ENCODE measurements at places on chromosomes 4 and X.
A peak's percentile ranks its signal among the peaks of the same experiment; 100 is the strongest.

DNA sequence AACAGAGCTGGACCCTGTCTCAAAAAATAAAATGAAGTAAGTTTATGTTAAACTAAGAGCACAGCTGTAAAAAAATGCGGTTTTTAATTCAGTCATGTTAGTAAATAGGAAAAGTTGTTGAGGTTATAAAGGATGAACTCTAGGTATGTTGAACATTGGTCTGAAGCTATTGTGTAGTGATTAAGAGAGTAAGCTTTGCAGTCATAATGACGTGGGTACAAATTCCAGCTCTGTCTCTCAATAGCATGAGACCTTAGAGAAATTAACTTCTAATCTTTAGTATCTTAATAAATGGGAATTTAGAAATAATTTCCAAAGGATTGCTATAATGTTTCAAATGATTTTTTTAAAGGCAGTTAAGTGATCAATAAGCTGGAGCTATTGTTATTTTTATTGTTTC is 2.9 kb upstream of the YTHDC1 start:
- DNase-seq: no peak

GRCh38 chrX:122238801-122239200 is 945.3 kb upstream of the GRIA3 start:
- no peak for DNase-seq

DNA sequence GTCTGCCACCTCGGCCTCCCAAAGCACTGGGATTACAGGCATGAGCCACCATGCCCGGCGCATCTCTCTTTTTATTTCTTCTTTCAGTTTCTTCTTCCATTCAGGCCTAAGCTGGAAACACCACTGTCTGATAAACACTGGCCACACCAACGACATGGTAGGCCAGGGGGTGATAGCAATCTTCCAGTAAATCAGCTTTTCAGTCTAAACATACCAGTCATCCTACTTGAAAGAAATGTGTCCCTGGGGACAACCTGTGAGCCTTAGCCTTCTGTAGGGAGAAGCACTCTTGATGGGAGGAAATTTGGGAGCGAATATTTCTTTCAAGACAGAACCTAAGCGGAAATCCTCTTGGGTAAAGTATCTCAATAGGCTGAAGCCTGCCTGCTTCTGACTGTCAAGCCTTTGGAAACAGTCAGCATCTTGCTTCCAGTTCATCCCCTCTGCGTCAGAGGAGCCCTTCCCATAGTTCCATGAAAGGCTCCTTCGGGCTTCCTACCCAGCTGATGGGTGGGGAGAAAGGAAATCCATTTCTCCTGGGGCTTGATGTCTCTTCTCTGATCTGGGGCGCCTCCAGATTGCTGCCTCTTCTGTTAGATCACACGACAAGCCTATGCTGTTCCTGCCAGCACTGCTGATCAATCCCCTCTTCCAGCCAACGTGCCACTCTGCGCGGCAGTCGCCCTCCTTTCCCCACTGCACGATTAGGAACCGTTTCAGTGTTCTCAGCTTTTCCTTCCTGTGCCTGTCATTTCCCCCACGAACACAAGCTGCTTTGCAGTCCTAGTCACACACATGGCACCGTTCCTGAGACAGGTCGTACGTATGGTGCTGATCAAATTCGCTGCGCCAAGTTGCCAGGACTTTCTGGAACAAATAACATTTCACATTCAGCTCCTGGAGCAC is 49.5 kb upstream of the CBR4 start:
- no peak for DNase-seq

- no peak for DNase-seq
These were observed at the start of gene ERVMER34-1 for GRCh38 chr4:52750819-52751486. ERVMER34-1 (minus strand) TSS chr4:52751425; CDS start chr4:52745520, 5,905 bp downstream.

- DNase-seq: no peak
These were observed 133.4 kb upstream of the TTC29 start for GRCh38 chr4:147078875-147079658.

DNA sequence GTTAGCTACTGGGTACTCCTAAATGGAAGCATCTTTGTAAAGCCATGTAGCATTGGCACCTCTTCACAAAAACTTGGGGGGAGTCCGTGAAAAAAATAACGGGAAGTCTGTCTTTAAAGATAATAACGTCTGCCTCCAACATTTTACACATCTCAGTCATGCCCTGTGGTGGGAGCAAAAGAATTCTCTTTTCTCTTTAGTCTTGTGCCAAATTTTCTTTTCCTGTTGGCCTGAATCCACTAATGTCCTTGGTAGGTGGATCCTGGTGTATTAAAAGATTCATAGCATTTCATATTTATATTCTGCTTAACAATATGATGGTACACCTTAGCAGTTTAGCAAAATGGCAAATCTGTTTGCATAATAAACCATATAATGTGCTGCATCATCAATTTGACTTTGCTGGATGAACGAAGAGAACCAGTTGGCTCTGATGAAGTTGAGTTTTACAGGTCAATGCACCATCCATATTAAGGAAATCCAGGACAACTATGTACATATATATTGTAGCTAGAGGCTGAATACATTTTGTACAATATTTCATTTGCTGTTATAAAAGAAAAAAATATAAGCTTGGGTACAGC is 746.4 kb upstream of the MAGEB2 start:
- no peak for DNase-seq

GRCh38 chr4:48103483-48104139 is 30.4 kb downstream of the TXK start:
- no peak for DNase-seq

GRCh38 chrX:34918856-34919255 is 23.7 kb upstream of the FAM47B start:
- peak; percentile 75 for DNase-seq

DNA sequence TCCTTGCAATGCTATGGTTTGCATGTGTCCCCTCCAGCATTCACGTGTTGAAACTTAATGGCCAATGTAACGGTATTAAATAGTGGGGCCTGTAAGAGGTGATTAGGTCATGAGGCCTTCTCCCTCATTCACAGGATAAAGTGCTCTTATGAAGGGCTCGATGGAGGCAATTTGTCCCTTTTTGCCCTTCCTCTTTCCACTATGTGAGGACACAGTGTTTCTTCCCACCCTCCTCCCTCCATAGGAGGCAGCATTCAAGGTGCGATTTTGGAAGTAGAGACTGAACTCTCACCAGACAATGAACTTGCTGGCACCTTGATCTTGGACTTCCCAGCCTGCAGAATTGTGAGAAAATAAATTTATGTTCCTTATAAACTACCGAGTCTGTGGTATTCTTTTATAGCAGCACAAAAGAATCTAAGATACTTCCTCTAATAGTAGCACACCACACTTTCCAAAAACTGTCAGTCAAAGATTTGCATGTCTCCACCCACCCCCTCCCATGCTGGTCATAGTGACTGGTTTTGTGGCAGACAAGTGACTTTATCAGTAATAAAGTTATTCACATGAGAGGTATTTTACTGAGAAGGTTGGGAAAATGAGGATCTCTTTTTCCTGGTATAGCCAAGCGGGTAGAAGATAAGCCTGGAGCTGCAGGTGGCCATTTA is 113.5 kb upstream of the TTC29 start:
- DNase-seq: no peak

- DNase-seq: no peak
These were observed 97.8 kb downstream of the DOCK11 start for GRCh38 chrX:118593407-118593806.

DNA sequence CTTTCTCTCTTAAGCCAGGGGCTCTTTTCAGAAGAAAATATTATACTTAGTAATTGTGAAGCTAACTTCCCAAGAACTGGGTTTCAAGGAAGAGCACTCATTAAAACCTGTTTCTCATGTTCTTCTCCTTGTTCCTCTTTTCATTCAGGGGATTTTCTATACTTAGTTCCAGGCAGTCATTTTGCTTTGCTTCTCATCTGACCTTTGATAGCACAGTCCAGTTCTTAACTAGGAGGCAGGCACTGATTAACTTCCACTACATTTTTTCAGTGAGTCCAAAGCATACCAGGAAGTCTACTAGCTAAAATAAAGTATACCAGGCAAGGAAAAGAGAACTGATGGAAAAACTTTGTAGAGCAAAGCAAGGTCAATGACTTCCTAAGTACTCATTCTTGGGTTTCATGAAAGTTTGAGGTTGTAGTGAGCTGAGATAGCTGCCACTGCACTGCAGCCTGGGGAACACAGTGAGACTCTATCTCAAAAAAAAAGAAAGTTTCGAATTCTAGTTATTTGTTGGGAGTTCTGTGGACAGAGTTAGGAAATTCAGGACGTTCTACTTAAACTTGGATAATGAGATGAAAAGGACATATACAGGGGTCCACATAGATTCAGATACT is 190.1 kb upstream of the HS3ST1 start:
- DNase-seq: no peak

- DNase-seq: no peak
These were observed 121.2 kb upstream of the MID1 start for GRCh38 chrX:10741550-10741949.

DNA sequence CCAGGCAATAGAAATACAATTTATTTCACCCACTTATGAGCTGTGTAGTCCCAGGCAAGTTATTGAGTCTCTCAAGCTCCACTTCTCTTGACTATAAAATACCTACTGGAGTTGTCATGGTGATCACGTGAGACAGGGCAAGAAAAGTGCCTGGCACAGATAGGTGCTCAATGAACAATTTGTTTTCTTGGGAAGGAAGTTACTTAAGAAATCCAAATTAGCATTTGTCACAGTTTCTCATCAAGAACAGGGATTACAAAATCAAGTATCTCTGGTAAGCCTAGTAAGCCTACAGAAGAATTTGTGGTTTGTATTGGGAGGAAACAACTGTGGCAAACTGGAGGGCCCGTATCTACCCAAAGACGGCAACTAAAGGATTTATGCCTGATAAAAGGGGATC is 37.5 kb upstream of the RASGEF1B start:
- no peak for DNase-seq

DNA sequence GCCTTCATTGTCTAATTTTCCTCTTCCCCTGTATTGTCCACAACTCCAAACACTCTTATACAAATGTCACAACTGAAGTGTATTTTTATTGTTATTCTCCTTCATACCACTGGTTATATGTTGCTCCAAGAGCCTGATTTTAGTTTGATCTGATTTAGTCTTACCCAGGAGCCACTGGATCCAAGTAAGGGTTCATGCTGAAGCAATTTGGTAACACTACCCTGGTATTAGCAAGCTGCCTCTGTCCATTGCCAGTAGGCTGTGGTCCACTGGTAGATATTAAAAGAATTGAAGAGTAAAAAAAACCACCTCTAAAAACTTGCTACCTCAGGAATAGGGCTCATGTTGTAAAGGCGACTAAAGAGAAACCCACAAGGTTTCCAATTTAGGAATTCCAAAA is 41.2 kb downstream of the AMOT start:
- no peak for DNase-seq

DNA sequence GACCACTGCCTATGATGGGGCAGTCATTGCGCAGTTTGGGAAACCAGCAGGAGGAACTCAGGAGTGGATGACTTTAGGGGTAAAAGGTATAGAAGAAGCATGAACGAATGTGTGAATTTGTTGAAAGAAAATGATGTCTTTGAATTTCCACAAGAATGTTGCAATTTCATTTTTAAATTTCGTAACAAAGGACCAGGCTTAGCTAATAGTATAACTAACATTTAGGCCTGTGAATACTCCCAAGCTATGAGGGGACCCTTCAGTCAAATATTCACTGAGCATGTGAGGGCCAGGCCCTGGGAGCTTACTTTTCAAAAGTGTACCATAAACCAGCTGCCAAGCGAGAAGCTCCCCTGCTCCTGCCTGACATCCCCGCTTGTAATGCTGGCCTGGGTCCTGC is 5.3 kb downstream of the MPC1L start:
- DNase-seq: no peak

DNA sequence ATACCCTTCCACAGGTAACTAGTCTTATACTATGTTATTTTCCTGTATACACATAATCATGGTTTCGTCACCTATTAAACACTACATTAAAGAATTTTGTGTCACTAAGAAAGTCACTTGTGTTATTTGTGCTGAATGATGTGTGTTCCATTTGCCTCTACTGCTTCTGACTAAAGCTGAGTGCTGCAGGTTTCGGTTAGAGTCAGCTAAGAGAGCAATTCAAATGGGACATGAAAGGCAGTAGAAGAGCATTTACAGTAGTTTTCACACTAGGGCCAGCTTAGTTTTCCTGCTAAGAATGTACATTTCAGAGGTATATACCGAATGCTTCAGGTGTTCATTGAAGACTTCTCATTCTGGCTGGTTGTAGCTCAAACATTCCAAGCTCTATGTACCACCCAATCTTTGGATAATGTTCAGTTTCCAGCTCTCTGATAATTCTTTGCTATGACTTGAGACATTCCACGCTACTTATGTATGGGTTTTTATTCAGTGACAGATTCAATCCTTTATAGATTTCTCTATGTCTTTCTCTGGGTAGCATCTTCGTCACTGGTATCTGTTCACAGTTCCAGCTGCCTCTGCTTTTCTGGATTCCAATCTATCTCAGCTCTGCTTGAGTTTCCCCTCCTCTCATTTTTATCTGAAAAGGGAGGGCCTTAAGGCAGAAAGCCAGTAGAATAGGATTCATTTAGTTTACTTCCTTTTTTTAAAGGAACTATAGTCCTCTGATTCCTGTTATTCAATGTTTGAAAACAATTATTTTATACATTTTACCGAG is 164.4 kb downstream of the CXXC4 start:
- DNase-seq: no peak

DNA sequence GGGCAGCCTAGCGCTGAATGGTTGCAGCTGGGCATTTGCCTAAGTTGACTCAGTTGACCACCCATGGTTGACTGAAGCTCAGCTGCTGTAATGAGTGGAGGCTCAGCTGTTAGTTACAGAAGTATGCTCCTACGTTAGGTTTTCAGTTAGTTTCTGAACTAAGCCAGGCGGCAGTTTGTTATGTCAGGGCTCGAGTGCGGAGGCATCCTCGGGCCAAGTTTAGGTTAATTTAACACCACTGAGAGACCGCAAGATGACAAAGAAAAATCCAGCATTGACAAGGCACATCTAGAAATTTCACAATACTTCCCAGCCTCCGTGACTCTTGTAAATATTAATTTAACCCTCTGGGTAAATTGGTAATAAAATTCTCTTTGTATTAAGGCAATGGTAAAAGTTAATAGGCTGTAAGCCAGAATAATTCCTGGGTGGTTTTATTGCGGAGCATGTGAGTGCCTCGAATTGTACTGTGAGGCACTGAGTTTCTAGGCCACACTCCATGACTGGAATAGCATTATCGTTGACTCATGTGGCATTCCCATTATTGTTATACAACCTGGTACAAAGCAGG is 33.1 kb upstream of the CDKN2AIP start:
- peak; percentile 67 for DNase-seq

DNA sequence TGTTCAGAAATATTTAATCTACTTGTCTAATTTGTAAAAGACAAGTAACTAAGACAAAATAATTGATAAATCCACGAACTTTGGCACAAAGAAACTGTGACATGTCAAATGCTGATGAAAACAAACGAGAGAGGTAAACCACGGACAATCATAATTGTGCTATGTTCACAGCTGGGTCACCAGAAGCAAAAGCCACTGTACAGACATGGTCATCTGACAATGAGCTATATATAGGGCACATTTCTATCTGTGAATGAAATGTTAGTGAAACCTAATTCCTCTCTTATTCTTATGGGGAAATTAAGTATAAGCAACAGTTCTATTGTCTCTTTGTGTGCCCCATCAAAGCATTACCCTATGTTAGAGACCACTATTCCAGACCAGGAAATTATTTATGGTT is 444.0 kb upstream of the TRAM1L1 start:
- DNase-seq: no peak

Measured in IMR-90 (cell line).